Naive B cell (primary cell): ENCODE measurements at places on chromosomes 4 and X. TPM values are rescaled to one million over a fixed set of nuclear protein-coding genes. Genes with fewer than 3 reads are reported as not detected.

The BEND4 gene
- polyA plus RNA-seq = 6.8 TPM

The RIPPLY1 gene
- polyA plus RNA-seq = not detected

The MAGIX gene
- 0.96 TPM for polyA plus RNA-seq

The EPGN gene
- polyA plus RNA-seq = not detected

The GPR50 gene
- not detected for polyA plus RNA-seq

DNA sequence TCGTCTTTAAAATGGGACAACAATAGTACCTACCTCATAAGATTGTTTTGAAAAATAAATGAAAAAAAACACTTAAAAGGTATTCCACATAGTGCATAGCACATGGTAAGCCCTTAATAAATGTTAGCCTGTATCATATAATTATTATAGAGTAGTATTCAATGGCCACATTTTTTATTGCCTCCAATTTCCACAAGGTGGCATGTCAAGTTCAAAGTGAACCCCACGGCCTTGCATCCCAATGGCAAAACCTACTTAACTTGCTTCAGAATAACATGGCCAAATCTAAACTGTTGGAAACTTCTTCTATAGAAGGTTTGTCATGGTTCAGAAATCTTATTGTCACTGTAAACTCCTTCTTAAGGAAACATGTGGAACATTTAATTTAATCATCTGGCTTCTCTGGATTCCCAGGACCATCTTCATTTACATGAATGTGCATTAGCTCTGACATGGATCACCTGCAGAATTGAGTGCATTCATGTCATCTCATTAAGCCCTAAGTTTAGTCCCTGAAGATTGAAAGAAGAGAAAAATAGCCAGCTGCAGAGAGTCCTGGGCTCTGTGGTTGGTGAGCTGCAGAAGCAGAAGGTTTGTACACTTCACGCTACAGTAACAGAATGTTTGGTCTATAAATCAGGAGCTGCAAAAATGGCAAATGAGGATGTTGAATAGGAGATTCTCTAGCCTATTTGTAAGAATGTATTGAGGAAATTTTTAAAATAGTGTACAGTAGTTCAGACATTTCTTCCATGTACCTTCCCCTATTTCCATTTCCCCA lies 61.0 kb downstream of the ANXA3 start:
- peak; percentile 43 for DNase-seq

GRCh38 chr4:74189331-74190043 lies 31.6 kb downstream of the MTHFD2L start:
- peak; percentile 54 for DNase-seq

DNA sequence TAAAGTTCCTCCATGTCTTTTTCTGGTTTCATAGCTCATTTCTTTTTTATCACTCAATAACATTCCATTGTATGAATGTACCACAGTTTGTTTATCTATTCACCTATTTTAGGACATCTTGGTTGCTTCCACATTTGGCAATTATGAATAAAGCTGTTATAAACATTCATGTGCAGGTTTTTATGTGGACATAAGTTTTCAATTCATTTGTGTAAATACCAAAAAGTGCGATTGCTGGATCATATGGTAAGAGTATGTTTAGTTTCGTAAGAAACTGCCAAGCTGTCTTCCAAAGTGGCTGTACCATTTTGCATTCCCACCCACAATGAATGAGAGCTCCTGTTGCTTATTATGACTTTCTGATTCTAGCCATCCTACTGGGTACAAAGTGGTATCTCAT lies 36.3 kb upstream of the ZFX start:
- DNase-seq = no peak
